ENCODE measurements at places on chromosomes 2 and 18.

GRCh38 chr2:228986961-228987360 is 284.1 kb downstream of the PID1 start:
- DNase-seq: no peak

GRCh38 chr2:20660506-20661420 is 6.2 kb upstream of the GDF7 start:
- DNase-seq: no peak

DNA sequence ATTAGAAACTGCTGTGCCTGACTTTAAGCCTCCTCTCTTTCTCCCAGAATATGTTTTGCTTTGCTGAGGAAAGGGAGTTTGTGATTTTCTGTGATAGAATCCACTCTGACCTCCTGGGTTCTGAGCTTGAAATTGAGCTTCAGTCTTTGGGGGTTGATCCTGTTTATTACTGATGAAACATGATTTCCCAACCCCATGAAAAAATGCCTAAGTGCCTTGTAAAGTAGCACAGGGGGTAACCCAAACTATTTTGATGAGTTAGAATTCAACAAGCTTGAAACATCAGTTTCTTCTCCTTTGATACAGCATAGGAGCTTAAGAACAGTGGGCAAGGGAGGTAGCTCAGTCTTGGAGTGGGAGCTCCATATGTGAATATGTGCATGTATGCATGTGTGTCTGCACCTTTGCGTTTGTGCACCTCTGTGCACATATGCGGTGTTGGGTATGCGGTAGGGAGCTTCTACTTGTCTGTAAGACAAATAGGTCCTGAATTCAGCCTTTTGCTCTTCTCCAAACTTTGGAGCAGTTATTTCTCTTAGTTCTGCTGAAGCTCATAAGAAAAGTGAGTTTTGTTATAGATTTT is 364.6 kb downstream of the OSR1 start:
- DNase-seq: no peak

DNA sequence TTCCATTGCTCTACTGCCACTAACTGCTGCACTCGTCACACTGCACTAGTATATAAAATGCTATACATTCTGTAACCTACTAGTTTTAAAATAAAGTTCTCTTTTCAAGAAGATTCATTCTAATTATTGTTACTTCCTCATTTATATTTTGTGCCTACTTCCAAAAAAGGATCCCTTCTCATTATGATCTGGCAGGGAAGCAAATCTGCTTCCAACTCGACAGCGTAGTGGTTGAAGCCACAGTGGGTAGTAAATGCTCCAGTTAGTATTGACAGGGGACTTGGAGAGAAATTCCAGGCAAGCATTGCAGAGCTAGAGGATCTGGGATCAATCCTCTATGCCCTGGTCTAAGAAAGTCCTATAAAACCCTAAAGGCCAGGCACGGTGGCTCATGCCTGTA is 53.3 kb upstream of the AP1S3 start:
- no peak for DNase-seq

DNA sequence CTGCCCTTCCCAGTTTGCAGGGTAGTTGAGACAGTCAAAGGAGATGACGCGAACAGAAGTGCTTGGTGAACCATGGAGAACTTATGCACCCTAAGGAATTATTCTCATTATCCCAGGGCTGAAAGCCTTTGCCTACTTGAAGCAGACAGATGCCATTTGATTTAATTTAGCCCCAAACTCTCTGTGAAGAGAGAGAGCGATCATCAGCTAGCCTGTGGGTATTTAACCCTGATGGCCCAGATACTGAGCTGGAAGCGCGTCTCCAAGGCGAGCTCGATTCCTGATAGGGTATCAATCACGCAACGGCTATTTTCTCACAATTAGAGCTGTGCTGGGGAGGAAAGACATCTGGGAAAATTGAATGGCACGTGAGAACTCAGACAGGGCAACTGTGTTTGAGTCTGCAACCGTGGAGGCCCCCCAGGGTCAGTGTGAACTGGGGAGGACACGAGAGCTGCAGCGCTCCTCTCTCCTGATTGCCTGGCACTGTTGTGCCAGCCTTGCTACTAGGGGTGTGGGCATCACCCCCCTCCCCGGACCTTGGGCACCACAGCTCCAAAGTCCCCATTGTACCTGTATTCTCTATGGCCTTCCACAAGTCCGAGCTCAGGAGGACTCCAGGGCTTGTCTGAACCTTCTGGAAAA is 73.2 kb downstream of the CAPN13 start:
- DNase-seq: no peak

DNA sequence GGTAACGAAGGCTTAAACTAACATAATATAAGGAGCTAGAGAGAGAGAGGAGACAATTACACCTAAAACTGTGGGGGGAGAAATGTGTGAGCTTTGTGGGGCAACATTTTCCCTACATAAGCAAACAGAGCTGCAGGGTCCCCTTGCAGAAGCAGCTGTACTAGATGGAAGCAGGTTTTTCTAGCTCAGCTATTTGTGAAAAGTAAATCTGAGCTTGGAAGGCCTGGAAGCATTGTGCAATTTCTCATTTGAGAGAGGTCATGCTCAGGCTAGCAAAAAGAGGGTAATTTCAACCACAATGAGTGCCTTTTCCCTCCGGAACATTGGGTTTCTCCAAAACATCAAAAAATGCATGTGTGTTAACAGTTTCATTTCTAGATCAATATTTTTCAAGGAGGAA is 130.0 kb downstream of the ARL4C start:
- no peak for DNase-seq

- no peak for DNase-seq
Measured at GRCh38 chr2:215356334-215356947, 44.6 kb downstream of the ATIC start.

- no peak for DNase-seq
Measured at GRCh38 chr2:43941966-43942365, 53.8 kb downstream of the LRPPRC start.

- no peak for DNase-seq
Measured at GRCh38 chr18:9867071-9867594, 18.6 kb upstream of the TXNDC2 start.

DNA sequence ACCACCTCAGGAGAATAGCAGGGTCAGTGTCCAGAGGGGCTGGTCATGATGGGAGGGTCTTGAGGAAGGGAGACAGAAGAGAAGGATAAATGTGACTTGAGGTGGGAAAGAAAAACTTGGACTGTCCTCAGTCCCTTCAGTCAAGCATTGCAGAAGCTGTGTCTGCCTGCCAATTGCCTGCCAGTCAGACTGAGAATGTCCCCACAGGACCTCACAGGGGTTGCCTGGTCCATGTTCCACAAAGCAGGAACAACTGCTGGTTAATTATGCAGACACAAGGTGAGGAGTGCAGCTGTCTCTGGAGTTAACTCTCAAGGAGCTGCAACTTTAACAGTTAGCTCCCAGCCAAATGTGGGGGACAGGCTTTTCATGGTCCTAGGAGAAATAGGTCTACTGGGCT is 75.7 kb downstream of the TRIM43 start:
- DNase-seq: no peak

- DNase-seq: no peak
Measured at GRCh38 chr2:174918886-174919526, 86.2 kb downstream of the CHN1 start.

- no peak for DNase-seq
Measured at GRCh38 chr2:129015397-129016285, 697.0 kb upstream of the HS6ST1 start.

DNA sequence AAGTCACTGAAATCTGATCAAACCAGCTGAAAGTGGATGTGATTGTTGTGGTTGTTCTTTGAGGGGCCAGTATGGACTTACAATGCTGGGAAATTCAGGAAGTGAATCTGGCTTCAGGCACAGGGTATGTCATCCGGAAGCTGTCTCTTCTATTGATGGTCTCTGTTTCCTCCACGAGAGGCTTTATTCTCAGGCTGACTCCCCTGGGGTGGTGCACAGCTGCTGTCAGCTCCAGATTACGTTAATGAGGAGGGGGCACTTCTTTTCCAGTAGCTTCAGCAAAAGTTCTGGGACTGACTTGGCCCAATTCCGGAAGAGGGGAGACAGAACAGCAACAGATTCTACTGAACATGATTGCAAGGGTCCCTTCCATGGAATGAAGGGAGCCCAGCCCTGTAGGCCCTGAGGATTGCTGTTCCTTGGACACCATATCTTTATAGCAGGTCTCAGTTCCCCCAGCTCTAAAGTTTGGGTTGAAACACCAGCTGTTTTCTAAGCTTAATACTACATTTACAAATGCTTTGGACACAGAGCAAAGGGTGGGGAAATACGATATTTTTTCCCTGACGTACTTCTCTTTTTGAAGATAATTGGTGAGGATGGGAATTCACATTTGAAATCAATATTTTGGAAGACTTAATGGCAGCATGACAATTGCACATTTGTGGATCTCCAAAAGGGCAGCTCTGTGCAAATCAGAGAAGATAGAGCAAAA is 400.9 kb downstream of the TSN start:
- no peak for DNase-seq

- no peak for DNase-seq
Measured at GRCh38 chr18:2572171-2572569, 813 bp downstream of the NDC80 start.

DNA sequence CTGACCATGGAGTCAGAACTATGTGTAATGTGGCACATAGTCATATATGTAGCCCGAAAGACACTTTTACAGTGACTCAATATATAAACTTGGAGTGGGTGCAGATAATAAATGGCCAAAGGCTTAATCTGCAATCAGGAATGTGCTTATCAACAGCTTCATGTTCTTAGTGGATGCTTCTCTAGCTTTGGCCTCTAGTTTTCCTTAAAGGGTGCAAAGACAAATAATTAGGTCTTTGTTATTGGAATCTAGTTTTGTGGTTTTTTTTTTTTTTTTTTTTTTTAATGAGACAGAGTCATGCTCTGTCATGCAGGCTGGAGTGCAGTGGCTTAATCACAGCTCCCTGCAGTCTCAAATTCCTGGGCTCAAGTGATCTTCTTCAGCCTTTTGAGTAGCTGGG is 625.6 kb downstream of the EPHA4 start:
- no peak for DNase-seq

DNA sequence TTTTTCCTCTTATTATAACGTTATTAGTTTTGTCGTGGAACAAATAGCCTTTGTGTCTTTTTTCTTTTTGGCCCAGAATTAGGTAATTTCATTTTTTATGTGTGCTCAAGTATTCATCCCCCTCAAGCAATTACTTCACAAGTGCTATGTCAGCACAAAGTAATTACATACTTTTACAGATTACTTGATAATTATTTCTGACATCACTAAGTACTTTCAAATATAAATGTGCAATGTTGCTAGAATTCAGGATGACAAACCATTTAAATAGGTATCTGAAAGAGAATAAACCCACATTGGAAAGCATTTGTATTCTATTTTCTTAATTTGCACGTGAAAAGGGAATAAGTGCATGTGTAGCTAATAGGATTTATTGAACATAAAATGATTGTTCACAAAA is 238.2 kb downstream of the CDH7 start:
- DNase-seq: no peak

DNA sequence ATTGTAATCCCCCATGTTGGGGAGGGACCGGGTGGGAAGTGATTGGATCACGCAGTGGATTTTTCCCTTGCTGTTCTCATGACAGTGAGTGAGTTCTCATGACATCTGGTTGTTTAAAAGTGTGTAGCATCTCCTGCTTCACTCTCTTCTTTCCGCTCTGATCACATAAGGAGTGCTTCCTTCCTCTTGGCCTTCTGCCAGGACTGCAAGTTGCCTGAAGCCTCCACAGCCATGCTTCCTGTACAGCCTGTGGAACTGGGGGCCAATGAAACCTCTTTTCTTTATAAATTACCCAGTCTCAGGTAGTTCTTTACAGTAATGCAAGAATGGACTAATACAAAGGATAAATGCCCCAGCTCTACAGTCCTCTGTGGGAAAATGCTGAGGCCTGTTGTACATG is 437.5 kb upstream of the NXPH2 start:
- DNase-seq: no peak

DNA sequence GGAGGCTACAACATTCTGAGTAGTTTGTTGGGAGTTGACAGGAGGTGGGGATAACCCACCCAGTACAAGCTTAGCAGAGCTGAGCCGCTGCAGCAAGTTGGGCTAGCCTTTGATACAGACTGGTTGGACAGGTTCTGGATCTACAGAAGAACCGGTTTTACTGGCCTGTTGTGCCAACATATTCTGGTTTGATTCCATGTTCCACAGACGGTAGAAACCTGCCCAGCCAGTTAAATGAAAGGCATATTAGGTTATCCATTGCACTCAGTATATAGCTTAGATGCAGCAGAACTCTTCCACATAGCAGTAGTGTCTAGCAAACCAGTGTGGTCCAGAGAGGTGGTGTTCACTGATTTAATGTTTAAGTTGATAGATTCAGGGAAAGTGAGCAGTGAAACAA is 19.3 kb upstream of the RBBP8 start:
- DNase-seq: no peak

Data from sciatic nerve (tissue), 2 donors.